ENCODE measurements at places on chromosomes 6 and 20. TPM values are rescaled to one million over a fixed set of nuclear protein-coding genes. Genes with fewer than 3 reads are reported as not detected.

TPBG gene
- 0.31 TPM for total RNA-seq

HLA-DRB1 gene
- total RNA-seq = 166 TPM

SLC22A16 gene
- not detected for total RNA-seq

PXDC1 gene
- total RNA-seq = 1.6 TPM

OR2H2 gene
- under 0.01 TPM for total RNA-seq

SLC26A8 gene
- 0.10 TPM for total RNA-seq

DPM1 gene
- 58.2 TPM for total RNA-seq

Data from mononuclear cell (primary cell).